Stimulated activated CD4-positive, alpha-beta T cell treated with anti-CD3 and anti-CD28 coated beads, Interleukin-15, amount 100 ng/mL, for 48 hours (primary cell): ENCODE measurements at places on chromosomes 7 and 10.
A peak's percentile ranks its signal among the peaks of the same experiment; 100 is the strongest.

GRCh38 chr10:62462461-62462860 is 88.3 kb downstream of the ZNF365 start:
- no peak for DNase-seq

DNA sequence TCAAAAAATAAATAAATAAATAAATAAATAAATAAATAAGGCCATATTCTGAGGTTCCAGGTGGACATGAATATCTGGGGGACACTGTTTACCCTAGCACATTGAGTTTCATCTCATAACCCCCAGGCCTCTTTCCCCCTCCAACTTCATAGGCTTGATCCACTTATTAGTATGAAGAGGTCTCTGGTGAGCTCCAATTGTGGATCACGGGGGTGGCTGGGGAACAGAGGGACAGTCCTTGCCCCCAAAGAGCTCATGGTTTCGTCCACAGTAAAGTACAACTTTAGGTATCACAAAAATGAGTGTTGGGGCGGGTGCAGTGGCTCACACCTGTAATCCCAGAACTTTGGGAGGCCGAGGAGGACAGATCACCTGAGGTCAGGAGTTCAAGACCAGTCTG is 93.4 kb upstream of the TNRC18 start:
- DNase-seq = no peak

- peak; percentile 2 for DNase-seq
Observed at GRCh38 chr10:110006358-110007160, 1.2 kb upstream of the ADD3 start.

DNA sequence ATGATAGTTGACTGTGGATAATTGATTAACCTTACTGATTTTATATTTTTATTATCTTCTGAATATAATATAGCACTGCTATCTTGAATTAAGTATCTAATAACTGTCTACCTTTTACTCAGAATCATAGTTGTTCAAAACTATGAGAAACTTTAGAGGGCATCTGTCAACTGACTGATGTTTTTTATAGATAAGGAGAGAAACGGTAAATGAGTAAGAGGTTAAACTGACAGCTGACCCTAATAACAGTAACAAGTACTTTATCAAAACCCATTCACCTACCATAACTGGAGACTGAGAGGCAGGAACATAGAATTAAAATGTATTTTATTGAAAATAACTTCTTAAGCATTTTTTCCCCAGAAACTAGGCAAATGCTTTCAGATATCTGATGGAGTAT is 62.2 kb downstream of the CYP51A1 start:
- no peak for DNase-seq
